ENCODE measurements at places on chromosomes 16 and 17.

DNA sequence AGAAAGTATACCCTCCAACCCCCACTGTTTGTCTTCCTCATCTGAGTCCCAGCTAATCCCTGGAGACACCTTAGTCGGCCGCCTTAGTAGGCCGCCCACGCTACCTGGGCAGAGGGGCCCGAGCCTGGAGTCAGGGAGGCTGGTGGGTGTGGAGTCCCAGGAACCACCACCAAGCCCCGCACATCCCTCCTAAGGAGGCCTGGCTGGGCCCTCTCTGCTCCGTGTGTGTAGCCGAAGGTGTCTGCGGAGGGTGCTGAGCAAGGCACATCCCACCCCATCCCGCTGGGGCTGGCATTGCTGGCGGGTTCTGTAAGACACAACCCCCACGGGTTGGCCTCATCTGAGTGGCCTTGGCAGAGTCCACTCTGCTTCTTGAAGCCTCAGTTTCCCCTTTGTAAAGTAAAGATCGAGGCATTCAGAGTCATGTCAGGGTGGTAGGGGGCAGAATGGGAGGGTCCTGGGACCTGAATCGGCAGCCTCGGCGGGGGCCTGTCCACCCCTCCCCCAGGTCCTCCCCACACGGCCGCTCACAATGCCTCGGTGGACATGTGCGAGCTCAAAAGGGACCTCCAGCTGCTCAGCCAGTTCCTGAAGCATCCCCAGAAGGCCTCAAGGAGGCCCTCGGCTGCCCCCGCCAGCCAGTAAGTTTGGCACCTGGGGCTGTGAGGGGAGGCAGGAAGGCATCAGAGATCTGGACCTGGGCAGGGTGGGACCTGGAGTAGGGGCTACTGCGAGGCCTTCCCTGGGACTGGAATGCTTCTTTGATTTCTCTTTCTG, 15.2 kb upstream of the ADGRG3 start:
- no peak for DNase-seq

GRCh38 chr17:50033316-50033715, 22.6 kb upstream of the ITGA3 start:
- no peak for DNase-seq

GRCh38 chr17:27878776-27879562, 14.2 kb downstream of the LYRM9 start:
- no peak for DNase-seq

DNA sequence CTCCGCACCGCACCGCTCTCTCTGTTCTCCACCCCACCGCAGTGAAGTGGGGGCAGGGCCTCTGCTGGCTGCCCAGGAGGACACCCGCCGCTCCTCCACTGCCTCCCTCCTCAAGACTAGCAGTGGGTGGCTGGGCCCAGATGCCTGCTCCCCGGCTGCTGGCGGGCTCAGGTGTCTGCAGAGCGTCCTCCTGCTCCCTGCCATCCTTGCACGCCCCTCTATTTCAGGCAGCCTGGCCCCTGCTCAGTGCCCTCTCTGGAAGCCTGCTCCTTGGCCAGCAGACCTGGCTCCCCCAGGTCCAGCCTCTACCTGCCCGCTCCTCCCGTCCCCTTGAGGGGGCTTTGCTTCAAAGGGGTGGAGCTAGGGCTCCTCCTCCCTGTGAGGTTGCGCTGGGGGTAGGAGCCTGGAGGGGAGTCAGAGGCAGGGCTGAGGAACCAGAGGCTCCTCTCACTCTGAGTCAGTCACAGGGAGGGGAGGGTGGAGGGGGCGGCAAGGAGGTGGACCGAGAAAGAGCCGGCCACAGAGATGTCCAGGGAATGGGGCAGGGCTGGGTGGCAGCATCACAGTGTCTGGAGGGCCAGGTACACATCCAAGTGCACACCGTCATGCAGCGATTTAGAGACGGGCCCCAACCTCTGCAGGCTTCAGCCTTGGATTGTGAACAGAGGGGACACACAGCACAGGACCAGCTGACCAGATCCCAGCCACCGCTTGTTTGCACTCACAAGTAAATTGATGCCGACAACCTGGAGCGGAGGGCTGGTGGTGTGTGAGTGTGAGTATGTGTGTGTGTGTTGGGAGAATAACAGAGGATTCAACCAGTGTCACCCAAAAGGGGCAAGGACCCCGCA, 9.8 kb upstream of the TMEM92 start:
- no peak for DNase-seq

DNA sequence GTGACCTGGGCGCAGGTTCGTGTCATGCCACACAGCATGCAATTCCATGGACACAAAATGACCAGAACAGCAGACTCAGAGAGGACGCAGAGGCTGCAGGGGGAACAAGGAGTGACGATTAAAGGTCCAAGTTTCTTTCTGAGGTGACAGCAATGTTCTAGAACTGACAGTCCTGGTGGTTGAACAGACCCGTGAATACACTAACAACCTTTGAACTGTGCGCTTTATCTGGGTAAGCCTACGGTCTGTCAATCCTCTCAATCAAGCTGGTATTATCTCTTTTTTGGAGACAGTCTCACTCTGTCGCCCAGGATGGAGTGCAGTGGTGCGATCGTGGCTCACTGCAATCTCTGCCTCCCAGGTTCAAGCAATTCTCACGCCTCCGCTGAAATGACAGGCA, 134.1 kb downstream of the ZNF778 start:
- no peak for DNase-seq

DNA sequence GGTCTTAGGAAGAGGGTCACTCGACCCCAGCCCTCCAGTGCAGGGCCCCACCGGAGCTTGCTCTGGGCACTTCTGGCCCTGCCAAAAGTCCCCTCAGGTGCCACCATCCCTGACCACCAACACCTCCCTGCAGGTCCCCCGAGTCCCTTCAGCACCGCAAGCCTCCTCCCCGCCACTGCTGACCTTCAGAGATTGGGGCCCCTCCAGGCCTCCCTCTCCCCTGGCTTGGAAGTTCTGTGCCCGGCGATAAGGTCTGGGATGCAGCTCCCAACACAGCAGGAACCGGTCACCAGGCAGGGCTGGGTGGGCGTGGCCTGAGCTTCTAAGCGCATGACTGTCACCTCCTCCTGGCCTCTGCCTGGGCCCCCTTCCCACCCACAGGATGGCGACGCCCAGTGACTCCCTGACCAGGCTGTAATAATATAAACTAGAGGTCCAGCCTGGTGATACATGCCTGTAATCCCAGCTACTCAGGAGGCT, 11.2 kb downstream of the PIEZO1 start:
- no peak for DNase-seq

DNA sequence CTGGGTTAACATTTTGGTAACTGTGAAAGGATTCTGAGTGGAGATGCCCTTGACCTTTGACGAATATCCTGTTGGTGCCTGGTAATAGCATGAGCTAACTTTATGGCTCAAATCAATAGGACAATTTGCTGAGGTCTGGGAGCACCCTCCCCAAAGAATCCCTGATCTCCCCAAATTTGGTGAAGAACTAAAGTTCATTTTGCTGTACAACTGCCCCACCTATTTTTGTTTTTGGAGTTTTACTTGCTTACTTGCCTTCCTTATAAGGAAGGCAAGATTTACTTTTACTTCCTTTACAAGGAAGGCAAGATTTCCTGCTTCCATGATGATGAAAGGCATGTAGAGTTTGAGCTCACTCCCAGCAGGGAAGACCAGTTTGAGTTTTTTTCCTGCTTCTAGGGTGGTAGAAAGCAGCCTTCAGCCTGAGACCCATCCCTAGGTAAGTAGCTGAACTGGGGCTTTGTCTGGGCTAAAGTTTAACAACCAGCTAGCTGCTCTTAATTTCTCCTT, 2.8 kb downstream of the KRTAP4-9 start:
- DNase-seq: no peak

- no peak for DNase-seq
Observed at GRCh38 chr17:75498726-75499213, 16.6 kb downstream of the CASKIN2 start.

DNA sequence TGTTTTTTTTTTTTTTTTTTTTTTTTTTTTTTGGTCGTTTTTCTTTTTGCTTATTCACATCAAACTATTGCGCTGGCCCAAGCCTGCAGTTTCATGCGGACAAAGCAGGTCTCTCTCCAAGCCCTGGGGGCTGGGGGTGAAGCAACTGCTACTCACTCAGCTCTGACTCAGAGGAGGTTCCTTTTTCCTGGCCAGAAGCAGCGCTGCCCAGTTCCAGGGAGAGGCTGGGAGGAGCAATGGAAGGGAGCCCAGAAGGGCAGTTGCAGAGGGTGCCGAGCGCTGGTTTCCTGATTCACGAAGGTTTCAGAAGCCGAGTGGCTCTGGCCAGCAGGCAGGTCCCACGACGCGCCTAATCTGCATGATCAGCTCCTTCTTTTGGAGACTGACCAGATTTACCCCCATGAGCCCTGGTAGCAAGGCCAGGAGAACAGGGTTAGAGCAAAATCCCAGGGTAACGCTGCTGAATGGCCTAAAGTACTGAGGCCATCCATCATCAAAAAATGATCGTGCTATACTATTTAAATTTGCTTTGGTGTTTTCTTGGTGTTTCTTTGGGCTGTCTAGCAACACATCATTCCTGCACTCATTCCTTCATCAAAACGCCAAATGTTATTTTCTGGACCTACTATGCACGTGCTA, 144.7 kb upstream of the SOX9 start:
- no peak for DNase-seq

- DNase-seq: no peak
Observed at GRCh38 chr17:44992242-44992939, 24.3 kb upstream of the C1QL1 start.

DNA sequence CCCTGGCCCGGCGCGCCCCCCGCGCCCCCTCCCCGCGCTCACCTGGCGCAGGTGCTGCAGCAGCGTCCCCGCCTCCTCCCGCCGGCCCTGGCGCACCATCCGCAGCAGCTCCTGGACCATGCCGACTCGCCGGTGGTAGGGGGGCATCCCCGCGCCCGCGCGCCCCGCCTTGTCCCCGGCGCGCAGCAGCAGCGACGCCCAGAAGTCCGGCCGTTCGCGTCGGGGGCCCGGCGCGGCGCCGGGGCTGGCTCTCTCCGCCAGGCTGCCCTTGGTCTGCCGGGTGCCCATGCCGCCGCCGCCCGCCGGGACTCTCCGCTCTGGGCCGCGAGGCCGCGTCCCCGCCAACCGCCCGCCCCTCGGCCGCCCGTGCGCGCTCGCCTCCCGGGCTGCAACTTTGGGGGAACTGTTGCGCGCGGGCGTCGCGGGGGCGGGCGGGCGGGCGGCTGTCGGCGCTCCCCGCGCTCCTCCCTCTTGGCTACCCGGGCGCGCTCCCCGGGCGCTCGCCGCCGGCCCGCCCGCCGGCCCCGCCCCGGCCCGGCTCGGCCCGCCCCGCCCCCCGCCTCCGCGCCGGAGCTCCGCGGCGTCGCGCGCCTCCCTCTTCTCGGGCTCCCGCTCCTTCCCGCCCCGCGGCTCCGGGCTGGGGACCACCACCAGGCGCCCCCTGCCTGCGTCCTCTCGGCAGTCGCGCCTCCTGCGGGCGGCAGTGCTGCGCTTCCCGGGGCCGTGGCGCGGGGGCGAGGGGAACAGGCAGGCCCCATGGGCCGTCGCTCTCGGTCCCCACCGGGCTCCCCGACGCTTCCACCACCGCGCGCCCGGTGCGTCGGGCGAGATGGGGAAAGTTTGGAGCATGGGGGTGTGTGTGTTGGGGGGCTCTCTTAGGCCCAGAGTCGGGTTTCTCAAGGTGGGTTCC, at the start of gene LRRC75A:
LRRC75A (minus strand) TSS at position 491 of the 910 bp plus-strand sequence; CDS start at position 288, 203 bp downstream.
- peak; percentile 50 for DNase-seq

DNA sequence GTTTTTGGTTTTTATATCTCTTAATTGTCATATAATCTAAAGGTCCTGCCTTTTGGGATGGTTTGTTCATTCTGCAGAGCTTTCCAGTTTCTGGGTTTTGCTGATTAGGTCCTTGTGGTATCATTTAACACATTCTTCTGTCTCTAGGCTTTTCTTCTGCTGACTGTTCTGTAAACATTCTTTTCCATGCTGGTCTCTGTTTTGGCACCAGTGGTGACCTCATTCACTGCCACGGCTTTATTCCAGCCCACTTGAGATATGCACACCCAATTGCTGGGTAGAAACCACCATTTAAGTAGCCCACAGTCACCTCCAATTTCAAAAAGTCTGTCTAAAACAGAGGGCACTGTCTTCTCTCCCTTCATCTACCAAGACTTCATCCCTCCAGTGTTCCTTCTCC, 31.1 kb upstream of the COX10 start:
- DNase-seq: no peak
